ENCODE measurements at places on chromosomes 13 and 19. TPM values are rescaled to one million over a fixed set of nuclear protein-coding genes. Genes with fewer than 3 reads are reported as not detected.

Gene KLK14
- total RNA-seq = 0.50 TPM

Gene SKA3
- total RNA-seq = 13.6 TPM

Gene SOX21
- 1.2 TPM for total RNA-seq

Gene MLNR
- 0.51 TPM for total RNA-seq

Gene NMRK2
- total RNA-seq = not detected

Gene SCGB2B2
- total RNA-seq = not detected

Gene ADGRE3
- total RNA-seq = not detected

Measured in A549 treated with CpdA at 1 μM for 4 hours (cell line).